ENCODE measurements at places on chromosomes 11 and 22. TPM values are rescaled to one million over a fixed set of nuclear protein-coding genes. Genes with fewer than 3 reads are reported as not detected.
A peak's percentile ranks its signal among the peaks of the same experiment; 100 is the strongest.

Gene TRIM5
- 39.4 TPM for total RNA-seq

DNA sequence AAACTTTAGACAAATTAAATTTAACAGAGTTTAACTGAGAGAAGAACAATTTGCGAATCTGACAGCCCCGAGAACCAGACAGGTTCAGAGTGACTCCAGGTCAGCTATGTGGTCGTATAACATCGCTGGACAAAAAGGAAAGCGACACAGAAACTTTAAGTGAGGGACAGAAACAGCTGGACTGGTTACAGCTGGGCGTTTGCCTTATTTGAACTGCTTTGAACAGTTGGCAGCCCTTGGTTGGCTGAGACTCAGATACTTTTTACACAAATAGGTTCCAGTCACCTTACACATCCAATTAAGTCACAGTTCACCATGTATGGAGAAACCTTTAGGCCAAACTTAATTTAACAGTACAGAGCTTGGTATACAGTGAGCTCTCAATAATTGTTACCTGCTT lies 436.9 kb downstream of the GUCY1A2 start:
- no peak overlapping the region for H3K4me3 ChIP-seq
- H3K27me3 ChIP-seq: no peaks in the 10 kb centered on the region
- H3K36me3 ChIP-seq: no peaks in the 10 kb centered on the region
- DNase-seq: no peak
- H3K4me1 ChIP-seq: no peaks in the 10 kb centered on the region

Gene MPZL2
- total RNA-seq: 3.1 TPM

DNA sequence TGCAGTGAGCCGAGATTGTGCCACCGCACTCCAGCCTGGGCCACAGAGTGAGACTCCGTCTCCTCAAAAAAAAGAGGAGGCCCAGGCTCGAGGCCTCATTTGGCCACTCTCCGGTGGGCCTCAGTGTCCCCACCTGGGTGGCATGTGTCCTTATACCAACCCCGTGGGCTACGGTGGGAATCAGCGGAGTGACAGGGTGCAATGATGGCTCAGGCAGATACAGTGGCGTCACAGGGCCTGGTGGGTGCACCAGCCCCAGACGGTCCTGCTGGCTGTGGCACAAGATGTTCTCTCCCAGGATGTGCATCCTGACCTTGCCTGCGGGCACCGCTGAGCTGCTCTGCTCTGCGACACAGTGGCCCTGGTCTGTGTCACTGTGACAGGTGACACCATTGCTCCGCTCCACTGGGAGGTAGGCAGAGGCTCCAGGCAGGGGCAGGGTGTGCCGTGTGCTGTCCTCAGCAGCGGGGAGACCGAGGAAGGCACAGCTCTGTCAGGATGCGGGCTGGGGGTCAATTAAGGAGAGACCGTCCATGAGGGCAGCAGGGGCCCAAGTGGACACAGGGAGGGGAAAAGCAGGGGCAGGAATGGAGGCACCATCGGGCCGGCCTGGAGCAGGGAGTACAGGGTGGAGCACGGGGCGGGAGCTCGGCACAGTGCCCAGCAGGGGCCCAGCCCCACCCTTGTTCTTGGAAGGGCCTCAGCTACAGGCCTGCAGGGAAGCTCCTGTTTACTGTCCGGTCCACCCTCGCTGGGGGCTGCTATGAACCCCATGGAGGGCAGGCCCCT lies 21.7 kb upstream of the TH start:
- no peak overlapping the region for H3K4me3 ChIP-seq
- peaks cover 16% of the 10 kb centered on the region for H3K4me1 ChIP-seq
- no peaks in the 10 kb centered on the region for H3K36me3 ChIP-seq
- no peak overlapping the region for H3K27ac ChIP-seq

- peak overlapping the region; percentile 95 for H3K27ac ChIP-seq
- H3K36me3 ChIP-seq: no peaks in the 10 kb centered on the region
- DNase-seq: no peak
- peaks cover 25% of the 10 kb centered on the region for H3K4me1 ChIP-seq
- H3K4me3 ChIP-seq: peak overlapping the region; percentile 98
Measured at GRCh38 chr22:37639771-37640590, 512 bp downstream of the SH3BP1 start.

Gene NXPE4
- not detected for total RNA-seq

DNA sequence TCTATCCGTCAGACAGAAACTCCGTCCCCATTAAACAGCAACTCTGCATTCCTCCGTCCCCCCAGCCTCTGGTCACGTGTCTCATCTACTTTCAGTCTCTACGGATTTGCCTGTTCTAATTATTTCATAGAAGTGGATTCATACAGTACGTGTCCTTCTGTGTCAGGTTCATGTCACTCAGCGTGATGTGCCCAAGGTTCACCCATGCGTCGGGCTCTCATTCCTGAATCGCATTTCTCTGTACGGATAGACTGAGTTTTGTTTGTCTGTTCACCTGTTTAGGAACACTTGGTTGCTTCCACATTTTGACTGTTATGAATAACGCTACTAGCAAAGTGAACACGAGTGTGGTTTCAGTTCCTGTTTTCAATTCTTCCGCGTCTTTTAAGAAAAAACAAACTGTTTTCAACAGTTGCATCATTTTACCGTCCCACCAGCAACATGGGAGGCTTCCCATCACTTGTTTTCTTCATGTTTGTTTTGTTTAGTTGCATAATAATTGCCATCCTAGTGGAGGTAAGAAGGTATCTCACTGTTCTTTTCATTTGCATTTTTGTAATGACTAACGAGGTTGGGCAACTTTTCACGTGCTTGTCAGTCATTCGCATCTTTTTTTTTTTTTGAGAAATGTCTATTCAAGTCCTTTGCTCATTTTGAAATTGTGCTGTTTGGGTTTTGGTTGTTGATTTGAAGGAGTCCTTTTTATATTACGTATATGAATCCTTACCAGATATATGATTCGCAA lies 8.9 kb upstream of the NLRP6 start:
- peak overlapping the region; percentile 89 for H3K4me3 ChIP-seq
- peak overlapping the region; percentile 98 for H3K27ac ChIP-seq
- no peaks in the 10 kb centered on the region for H3K36me3 ChIP-seq
- no peaks in the 10 kb centered on the region for H3K27me3 ChIP-seq
- peaks cover 42% of the 10 kb centered on the region for H3K4me1 ChIP-seq
- peak; percentile 91 for DNase-seq

Gene ISX
- total RNA-seq: not detected

Gene IL18
- total RNA-seq: not detected

Gene GLB1L2
- 2.1 TPM for total RNA-seq

Gene OR51B4
- total RNA-seq: not detected

- no peaks in the 10 kb centered on the region for H3K27me3 ChIP-seq
- no peaks in the 10 kb centered on the region for H3K36me3 ChIP-seq
- no peak for DNase-seq
Measured at GRCh38 chr11:44980533-44981427, 30.1 kb upstream of the TP53I11 start.

DNA sequence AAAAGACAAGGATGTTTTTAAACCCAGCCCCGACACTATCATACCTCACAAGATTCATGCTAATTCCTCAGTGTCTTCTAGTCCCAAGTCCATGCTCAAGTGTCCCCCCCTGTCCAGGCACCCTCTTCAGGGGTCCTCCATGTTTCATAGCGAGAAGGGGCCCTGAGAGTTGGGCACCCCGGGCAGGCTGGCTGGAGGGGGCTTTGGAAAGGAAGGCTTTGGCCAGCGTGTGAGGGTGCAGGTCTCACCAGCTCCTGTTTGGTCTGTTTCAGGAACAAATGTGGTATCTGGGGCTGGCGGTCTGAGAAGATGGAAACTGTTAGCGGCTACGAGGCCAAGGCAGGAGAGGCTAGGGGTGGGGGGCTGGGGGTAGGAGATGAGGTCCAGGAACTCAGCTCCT lies 4.5 kb upstream of the SSH3 start:
- no peak overlapping the region for H3K4me3 ChIP-seq
- peaks cover 64% of the 10 kb centered on the region for H3K36me3 ChIP-seq
- H3K27ac ChIP-seq: no peak overlapping the region
- H3K27me3 ChIP-seq: no peaks in the 10 kb centered on the region

Gene OR52N4
- 2.2 TPM for total RNA-seq

GRCh38 chr22:27196606-27197005 lies 539.2 kb downstream of the MIAT start:
- H3K27me3 ChIP-seq: peaks cover 21% of the 10 kb centered on the region
- H3K36me3 ChIP-seq: no peaks in the 10 kb centered on the region
- no peak for DNase-seq
- H3K4me3 ChIP-seq: no peak overlapping the region
- H3K4me1 ChIP-seq: no peaks in the 10 kb centered on the region
- H3K27ac ChIP-seq: no peak overlapping the region

Gene PANX3
- not detected for total RNA-seq

DNA sequence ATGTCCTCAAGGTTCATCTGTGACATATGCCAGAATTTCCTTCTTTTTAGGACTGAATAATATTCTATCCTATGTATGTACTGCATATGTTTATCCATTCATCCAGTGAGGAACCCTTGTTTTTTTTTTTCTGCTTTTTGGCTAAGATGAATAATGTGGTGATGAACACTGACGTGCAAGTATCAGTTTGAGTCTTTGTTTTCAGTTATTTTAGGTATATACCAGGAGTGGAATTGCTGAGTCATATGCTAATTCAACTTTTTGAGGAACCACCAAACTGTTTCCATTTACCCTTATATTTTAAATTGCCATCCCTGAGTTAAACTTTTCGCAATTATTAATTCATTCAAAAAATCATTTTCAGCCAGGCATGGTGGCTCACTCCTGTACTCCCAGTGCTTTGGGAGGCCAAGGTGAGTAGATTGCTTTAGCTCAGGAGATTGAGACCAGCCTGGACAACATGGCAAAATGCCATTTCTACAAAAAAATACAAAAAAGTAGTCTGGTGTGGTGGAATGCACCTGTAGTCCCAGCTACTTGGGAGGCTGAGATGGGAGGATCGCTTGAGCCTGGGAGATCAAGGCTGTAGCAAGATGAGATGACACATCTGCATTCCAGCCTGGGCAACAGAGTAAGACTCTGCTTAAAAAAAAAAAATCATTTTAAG lies 64.2 kb downstream of the MICAL2 start:
- no peak overlapping the region for H3K27ac ChIP-seq
- H3K4me1 ChIP-seq: peaks cover 12% of the 10 kb centered on the region
- DNase-seq: no peak
- no peaks in the 10 kb centered on the region for H3K27me3 ChIP-seq
- peak overlapping the region; percentile 8 for H3K4me3 ChIP-seq

GRCh38 chr11:61453695-61454094 lies 23.8 kb downstream of the SDHAF2 start:
- H3K36me3 ChIP-seq: peaks cover 56% of the 10 kb centered on the region
- H3K4me3 ChIP-seq: no peak overlapping the region
- no peaks in the 10 kb centered on the region for H3K27me3 ChIP-seq
- H3K27ac ChIP-seq: no peak overlapping the region

Gene GAL
- total RNA-seq: not detected

- peak overlapping the region; percentile 63 for H3K27ac ChIP-seq
- no peak overlapping the region for H3K4me3 ChIP-seq
- H3K4me1 ChIP-seq: peaks cover 18% of the 10 kb centered on the region
Measured at GRCh38 chr11:35012467-35013191, 96.2 kb downstream of the PDHX start.

- H3K4me1 ChIP-seq: peaks cover 2% of the 10 kb centered on the region
- no peak for DNase-seq
- H3K36me3 ChIP-seq: no peaks in the 10 kb centered on the region
Measured at GRCh38 chr11:121904148-121904547, 211.9 kb downstream of the BLID start.

Gene ANO3
- not detected for total RNA-seq

DNA sequence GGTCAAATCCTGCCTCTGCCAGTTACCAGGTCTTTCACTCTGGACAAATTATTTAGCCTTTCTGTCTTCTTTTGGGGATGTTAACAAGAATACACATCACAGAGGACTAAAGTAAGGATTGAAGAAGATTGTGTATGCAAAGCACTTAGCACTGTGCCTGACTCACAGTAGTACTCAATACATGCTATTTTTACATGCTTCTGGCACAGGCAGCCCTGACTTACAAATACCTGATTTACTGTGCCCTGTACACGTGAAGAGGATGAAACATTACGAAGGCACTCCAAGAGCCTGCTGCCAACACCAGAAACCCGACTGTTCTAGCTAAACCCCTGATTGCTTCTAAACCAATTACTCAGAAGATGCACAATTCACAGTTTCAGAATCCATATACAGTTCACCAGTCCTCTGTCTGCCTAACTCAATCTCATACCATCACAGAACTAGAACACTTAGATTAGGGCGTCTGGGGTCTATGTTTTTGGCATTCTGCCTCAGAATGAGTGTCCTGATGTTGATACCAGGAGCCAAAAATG lies 300.9 kb upstream of the DDI1 start:
- H3K27me3 ChIP-seq: peaks cover 2% of the 10 kb centered on the region
- H3K27ac ChIP-seq: no peak overlapping the region
- H3K4me3 ChIP-seq: no peak overlapping the region
- H3K36me3 ChIP-seq: no peaks in the 10 kb centered on the region
- peaks cover 3% of the 10 kb centered on the region for H3K4me1 ChIP-seq
- DNase-seq: no peak

GRCh38 chr11:44563711-44564110 lies 1.8 kb upstream of the CD82 start:
- peak overlapping the region; percentile 85 for H3K27ac ChIP-seq
- H3K4me1 ChIP-seq: peaks cover 20% of the 10 kb centered on the region
- no peaks in the 10 kb centered on the region for H3K36me3 ChIP-seq

DNA sequence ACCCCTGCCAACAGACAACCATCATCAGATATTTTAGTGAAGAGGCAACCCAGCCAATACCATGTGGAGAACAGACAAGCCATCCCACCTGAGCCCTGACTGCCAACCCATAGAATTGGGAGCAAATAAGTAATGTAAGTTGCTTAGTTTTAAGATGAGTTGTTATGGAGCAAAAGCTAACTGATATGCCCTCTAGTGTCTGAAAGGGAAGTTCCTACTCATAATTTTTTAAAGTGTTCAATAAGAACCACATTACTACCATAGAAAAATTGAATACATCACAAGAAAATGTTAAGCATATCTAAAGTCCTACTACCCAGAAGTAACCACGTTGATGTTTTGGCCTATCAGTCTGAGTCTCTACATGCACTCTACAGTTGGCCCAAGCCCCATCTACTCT lies 50.8 kb upstream of the SLC36A4 start:
- no peaks in the 10 kb centered on the region for H3K36me3 ChIP-seq
- H3K4me1 ChIP-seq: no peaks in the 10 kb centered on the region
- no peak overlapping the region for H3K27ac ChIP-seq
- no peak for DNase-seq
- H3K27me3 ChIP-seq: peaks cover 14% of the 10 kb centered on the region

Gene SLC37A4
- 15.3 TPM for total RNA-seq

Gene HORMAD2
- total RNA-seq: not detected

GRCh38 chr11:94184846-94185245 lies 56.2 kb downstream of the PANX1 start:
- H3K27ac ChIP-seq: no peak overlapping the region
- peaks cover 7% of the 10 kb centered on the region for H3K4me1 ChIP-seq
- no peak overlapping the region for H3K4me3 ChIP-seq
- no peaks in the 10 kb centered on the region for H3K27me3 ChIP-seq

DNA sequence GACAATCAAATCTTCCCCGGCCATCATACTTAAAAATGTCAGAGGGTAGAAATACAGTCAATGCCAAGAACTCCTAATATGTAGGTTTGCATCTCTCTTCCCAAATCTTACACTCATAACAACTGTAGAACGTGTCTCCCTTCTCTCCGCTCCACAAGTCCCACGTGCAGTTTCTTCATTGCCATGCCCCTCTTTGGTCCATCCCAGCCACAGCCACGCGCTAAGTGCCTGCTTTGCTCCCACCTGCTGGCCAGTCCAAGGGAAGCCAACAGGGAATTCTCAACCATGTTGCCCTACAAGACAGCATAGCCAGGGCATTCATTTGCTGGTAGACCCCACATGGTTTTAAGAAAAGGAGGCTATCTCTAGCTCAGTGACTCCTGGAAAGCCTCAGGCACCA lies 420.6 kb upstream of the ISX start:
- no peak overlapping the region for H3K27ac ChIP-seq
- peaks cover 9% of the 10 kb centered on the region for H3K27me3 ChIP-seq
- no peak overlapping the region for H3K4me3 ChIP-seq
- H3K36me3 ChIP-seq: no peaks in the 10 kb centered on the region

Gene JHY
- 6.7 TPM for total RNA-seq

Gene OR52N1
- total RNA-seq: not detected
